ENCODE measurements at places on chromosomes 12 and 14.
A peak's percentile ranks its signal among the peaks of the same experiment; 100 is the strongest.

- DNase-seq, result no peak
Observed at GRCh38 chr12:62335796-62336195, 75.6 kb downstream of the USP15 start.

DNA sequence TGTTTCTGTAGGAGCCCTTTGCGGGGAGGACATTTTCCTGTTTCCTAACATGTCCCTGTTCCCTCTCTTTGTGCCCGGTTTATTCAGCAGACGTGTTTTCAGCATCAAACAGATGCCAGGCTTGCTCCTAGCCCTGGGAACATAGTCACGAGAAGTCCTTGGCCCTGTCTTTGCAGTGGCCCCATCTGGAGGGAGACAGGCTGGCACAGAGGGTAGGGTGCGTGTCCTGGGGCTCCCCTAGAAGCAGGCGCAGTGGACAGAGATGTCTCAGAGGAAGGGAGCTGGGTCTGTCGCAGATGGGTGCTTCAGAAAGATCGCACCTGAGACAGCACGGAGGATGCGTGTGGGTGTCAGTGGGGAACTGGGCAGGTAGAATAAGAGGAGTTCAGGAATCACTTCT, 75.0 kb upstream of the DYNC1H1 start:
- DNase-seq, result no peak

GRCh38 chr14:106766145-106766544, 1239.8 kb downstream of the TMEM121 start:
- peak; percentile 60 for DNase-seq

- no peak for DNase-seq
Observed at GRCh38 chr12:122835750-122836026, 431 bp downstream of the HIP1R start.

DNA sequence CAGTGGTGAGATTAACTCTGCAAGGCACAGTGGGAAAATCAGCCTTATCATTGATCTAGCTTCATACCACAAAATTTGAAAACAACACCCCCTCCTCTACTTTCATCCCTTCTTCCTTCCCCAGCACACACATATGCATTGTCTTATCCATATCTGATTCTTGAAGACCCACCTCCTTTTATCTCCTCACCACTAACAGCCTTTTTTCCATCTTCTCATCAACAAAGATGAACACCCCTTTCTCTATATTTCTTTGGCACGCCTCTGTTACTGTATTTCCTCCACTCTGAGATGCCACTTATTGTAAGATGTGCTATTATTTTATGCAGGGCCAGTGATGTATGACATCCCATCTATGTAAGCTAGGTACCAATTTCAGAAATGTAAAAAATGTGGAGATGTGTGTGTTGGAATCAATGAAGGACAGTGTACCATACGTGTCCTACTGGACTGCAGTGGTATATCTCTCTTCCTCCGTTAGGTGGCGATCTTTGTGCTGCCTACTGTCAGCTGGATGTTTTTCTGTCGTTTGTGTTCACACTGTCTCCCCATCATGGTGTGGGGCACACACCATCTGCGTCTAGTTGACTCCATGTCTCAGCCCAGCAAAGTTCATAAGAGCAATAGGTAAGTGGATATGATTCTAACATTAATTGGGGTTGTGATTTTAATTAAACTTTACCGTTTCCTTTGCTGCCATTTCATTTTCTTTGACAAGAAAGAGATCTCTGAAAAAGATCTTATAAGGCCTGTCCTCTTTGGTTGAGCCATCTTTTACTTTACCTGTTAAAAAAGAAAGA, 24.0 kb downstream of the CCDC38 start:
- peak; percentile 51 for DNase-seq

DNA sequence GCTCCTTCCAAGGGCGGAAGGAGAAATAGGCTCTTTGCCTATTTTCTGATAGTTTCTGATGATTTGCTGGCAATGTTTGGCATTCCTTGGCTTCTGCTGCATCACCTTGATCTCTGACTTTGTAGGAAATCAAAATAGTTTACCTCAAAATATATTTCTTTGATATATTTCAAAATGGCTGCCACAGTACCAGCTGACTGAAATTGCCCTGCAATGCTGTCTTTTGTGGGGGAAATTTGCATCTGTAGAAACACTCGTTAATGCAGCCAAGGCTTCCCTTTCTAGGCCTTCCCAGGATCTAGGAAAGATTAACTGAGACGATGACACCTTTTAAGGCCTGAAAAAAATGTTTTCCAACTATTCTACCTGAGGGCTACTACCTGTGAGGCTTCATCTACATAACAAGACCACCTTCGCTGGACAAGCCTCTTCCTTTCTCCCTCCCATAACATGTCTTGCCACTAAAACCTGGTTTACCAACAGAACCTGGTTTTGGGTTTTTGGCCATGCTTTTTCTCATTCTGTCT, 212.8 kb upstream of the SSTR1 start:
- DNase-seq, result no peak

GRCh38 chr14:68345738-68346137, 447.1 kb downstream of the ZFP36L1 start:
- no peak for DNase-seq

Measured in Jurkat, Clone E6-1 (cell line).